ENCODE measurements at places on chromosomes 2 and 18. TPM values are rescaled to one million over a fixed set of nuclear protein-coding genes. Genes with fewer than 3 reads are reported as not detected.

LRRTM1 gene
- not detected for total RNA-seq

ZNF397 gene
- 13.7 TPM for total RNA-seq

UPP2 gene
- total RNA-seq, result not detected

TXNDC9 gene
- 13.8 TPM for total RNA-seq

COQ10B gene
- 9.6 TPM for total RNA-seq

TUBA3E gene
- total RNA-seq, result not detected

GKN2 gene
- total RNA-seq, result not detected

DSG4 gene
- total RNA-seq, result not detected

DYSF gene
- 3.1 TPM for total RNA-seq

RAB12 gene
- 18.9 TPM for total RNA-seq

C2orf81 gene
- 1.6 TPM for total RNA-seq

POMC gene
- 92.0 TPM for total RNA-seq

POTEI gene
- under 0.01 TPM for total RNA-seq

PPIG gene
- total RNA-seq, result 25.1 TPM

SPP2 gene
- not detected for total RNA-seq

STRADB gene
- 24.7 TPM for total RNA-seq

WNT6 gene
- 1.0 TPM for total RNA-seq

EIF5B gene
- 26.7 TPM for total RNA-seq

KCTD18 gene
- total RNA-seq, result 10.5 TPM

LCT gene
- total RNA-seq, result not detected

ZNF236 gene
- total RNA-seq, result 22.7 TPM

NAT8 gene
- not detected for total RNA-seq

KRTCAP3 gene
- total RNA-seq, result 11.9 TPM

MAPRE3 gene
- total RNA-seq, result 9.3 TPM

OTOS gene
- total RNA-seq, result not detected

SLC4A5 gene
- total RNA-seq, result 2.3 TPM

CSRNP3 gene
- 5.9 TPM for total RNA-seq

MOB1A gene
- 26.7 TPM for total RNA-seq

KLHL41 gene
- 1.3 TPM for total RNA-seq

SESTD1 gene
- total RNA-seq, result 13.2 TPM

KHK gene
- total RNA-seq, result 4.2 TPM

GCG gene
- total RNA-seq, result 129 TPM

CASP10 gene
- 6.0 TPM for total RNA-seq

COA5 gene
- 39.2 TPM for total RNA-seq

IMPA2 gene
- total RNA-seq, result 269 TPM

MYOM1 gene
- total RNA-seq, result 10.9 TPM

DUSP28 gene
- total RNA-seq, result 4.7 TPM

DQX1 gene
- 2.0 TPM for total RNA-seq

SIX3 gene
- total RNA-seq, result not detected

DPP4 gene
- 0.99 TPM for total RNA-seq

COLEC12 gene
- 4.2 TPM for total RNA-seq

HOXD4 gene
- 0.78 TPM for total RNA-seq

NOP58 gene
- total RNA-seq, result 93.4 TPM

KLF11 gene
- 25.7 TPM for total RNA-seq

IL1RL1 gene
- total RNA-seq, result 12.5 TPM

REG3A gene
- 831 TPM for total RNA-seq

CNOT11 gene
- total RNA-seq, result 10.2 TPM

CCDC141 gene
- total RNA-seq, result 19.4 TPM

SERPINB7 gene
- total RNA-seq, result not detected

TTN gene
- 26.5 TPM for total RNA-seq
